ENCODE measurements at places on chromosomes 2 and 18.

DNA sequence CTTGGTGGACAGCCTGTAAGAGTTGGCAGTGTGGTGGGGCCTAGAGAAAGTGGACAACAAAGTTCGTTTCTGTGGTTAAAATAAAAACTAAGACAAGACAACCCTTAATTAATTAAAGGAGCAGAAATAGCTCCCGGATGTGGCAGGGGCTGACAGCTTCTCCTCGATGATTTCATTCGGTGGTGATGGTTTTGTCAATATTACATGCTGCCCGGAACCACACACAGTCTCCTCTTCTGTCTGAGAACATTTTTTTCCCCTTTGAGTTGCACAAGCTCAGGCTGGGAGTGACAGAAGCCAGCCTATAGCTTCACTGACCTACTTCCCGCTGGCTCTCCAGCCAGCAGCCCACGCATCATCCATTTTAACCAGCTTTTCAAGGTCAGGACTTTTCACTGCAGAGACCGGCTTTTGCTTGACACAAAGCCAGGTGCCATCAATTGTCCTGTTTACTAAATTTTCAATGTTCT is 378.8 kb downstream of the SLC4A3 start:
- DNase-seq: no peak

DNA sequence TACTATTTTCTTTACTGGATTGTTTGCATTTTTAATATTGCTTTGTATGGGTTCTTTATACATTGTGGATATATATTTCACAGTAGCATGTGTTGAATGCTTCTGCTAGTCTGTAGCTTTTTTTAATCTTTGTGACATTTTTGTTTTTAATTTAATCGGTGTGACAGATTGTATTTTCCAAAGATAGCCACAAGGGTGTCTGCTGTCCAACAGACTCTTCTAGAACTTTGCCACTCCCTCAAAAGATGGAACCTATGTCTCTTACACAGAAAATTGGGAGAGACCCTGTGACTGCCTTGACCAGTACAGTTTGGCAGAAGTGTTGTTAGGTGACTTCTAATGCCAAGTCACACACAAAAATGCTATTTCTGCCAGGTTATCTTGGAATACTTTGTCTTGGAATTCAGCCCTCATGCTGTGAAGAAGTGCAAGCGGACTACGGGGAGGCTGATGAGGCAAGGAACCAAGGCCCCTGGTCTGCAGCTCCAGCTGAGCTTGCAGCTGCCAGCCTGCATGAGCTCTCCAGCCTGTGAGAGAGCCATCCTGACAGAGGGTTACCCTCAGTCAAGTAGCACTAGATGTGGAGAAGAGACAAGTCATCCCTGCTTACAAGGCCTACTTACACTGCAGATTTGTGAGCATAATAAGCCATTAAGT is 110.8 kb downstream of the TDRD15 start:
- DNase-seq: no peak

GRCh38 chr2:211455216-211455841 is 898.9 kb downstream of the CPS1 start:
- peak; percentile 60 for DNase-seq

GRCh38 chr2:34416856-34417255 is 817.8 kb upstream of the FAM98A start:
- no peak for DNase-seq

DNA sequence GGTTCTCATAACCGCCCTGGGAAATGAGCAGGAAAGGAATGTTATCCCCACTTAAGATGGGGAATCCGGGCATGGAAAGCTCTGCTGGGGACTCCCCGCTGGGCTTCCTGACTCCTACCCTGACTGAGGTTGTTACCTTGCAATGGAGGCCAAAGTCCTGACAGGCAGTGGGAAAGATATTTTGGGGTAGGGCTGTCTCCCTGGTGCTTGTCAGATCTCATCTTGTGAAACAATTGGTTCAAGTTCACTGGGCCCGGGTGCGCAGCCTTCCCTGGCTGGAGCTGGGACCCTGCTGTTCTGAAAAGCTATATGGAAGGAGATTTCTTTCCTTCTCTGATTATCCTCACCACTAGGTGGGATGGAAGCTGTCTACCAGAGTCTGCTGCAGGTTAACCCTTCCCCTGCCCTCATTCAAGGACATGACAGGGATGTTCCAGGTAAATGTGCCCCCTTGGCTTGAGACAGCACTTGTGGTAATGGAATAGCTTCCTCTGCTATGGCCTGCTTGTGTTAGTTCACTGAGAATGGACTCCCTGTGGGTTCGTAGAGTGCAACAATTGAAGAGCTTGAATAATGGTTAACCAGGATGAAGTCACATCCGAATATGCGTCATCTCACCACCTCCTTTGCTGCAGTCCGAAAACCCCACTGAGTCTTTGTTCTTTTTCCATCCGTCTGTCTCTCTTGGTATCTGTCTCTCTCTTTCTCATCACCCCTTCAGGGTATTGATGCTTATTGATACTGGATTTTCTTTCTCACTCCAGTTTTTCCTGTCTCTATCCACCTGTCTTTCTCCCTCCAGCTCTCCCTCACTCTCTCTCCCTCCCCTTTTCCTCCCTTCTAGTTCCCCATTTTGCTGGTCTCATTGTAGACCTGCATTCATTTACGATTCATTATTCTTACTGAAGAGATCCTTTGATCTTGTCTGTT is 67.8 kb upstream of the EPAS1 start:
- peak; percentile 47 for DNase-seq

Measured in NCI-H146 (cell line).